ENCODE measurements at places on chromosomes 3 and 15. TPM values are rescaled to one million over a fixed set of nuclear protein-coding genes. Genes with fewer than 3 reads are reported as not detected.

The DPPA2 gene
- total RNA-seq, result 1.6 TPM

DNA sequence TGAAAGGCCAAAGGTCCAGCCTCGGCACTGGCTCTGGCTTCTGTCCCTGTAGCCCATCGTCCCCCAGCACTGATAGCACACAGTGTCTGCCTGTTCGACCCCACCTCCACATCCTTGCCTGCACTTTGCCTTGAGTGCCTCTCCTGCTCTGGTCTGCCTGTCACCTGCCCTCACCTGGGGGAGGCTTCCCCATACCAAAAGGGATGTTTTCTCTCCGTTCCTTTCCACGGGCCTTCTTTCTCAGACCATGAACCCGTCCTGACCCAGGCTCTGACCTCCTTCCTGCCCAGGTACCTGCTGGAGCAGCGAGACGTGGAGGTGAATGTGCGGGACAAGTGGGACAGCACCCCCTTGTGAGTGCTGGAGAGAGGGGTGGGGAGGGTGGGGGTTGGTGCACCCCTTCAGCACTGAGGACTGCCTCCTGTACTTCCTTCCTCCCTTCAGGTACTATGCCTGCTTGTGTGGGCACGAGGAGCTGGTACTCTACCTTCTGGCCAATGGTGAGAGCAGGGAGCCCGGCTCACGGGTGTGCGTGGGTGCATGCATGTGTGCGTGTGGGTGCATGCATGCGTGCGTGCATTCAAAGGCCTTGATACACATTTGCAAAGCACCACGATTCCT is 1.5 kb downstream of the ABTB1 start:
- no peak for DNase-seq

The CLCN2 gene
- total RNA-seq, result 32.4 TPM

DNA sequence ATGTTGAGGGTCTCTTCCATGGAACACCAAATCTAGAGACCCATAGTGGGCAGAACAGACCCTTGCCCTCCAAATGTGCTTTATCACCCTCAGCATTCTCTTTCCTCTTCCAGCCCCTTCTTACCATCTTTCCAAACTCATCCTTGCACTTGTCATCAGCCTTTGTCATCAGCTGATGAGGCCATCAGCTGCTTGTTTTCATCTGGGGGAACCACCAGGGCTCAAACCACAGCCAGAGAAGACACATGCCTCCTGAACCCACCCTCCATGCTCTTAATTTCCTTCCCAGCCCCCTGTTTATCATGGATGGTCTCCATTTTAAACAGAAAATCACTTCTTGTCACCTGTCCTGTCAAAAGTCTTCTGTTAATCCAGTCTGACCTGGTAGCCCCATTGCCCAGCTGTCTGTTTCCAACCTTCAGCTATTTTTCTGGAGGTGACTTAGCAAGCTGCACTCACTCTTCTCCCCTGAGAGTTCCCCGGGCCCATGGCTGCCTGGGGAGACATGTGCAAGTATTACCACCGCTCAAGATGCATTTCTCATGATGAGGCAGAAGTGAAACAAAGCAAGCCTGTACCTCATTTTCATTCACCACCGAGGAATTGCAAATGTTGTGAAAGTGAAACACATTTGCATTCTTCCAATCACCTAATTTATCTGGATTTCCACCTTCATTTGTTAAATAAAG is 14.7 kb upstream of the SYNM start:
- no peak for DNase-seq

DNA sequence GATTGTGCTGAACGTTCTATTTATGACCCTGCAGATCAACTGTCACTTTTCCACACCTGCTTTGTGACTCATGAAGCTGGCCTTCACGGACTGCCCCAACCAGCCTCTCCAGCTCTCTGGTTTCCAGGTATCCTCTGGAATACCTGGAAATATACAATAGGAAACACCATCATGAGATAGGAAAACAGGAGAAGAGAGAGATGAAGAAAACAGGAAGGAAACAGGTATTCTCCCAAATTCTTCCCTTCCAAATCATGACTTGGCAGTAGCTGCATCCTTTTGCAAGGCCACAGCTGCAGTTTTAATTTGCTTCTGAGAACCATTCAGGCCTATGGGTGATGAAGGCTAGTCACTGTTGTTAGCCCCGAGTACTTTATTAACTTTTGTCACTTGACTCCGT is 909.1 kb downstream of the EPHA3 start:
- DNase-seq, result no peak

- peak; percentile 47 for DNase-seq
Observed at GRCh38 chr3:45774581-45775521, 21.5 kb downstream of the SLC6A20 start.

The ANKRD34C gene
- not detected for total RNA-seq

The LSAMP gene
- total RNA-seq, result 6.7 TPM

- no peak for DNase-seq
Observed at GRCh38 chr3:177831361-177831760, 634.1 kb upstream of the TBL1XR1 start.

The NAALADL2 gene
- total RNA-seq, result 1.8 TPM

The SH2D7 gene
- total RNA-seq, result not detected

The CYP8B1 gene
- not detected for total RNA-seq

DNA sequence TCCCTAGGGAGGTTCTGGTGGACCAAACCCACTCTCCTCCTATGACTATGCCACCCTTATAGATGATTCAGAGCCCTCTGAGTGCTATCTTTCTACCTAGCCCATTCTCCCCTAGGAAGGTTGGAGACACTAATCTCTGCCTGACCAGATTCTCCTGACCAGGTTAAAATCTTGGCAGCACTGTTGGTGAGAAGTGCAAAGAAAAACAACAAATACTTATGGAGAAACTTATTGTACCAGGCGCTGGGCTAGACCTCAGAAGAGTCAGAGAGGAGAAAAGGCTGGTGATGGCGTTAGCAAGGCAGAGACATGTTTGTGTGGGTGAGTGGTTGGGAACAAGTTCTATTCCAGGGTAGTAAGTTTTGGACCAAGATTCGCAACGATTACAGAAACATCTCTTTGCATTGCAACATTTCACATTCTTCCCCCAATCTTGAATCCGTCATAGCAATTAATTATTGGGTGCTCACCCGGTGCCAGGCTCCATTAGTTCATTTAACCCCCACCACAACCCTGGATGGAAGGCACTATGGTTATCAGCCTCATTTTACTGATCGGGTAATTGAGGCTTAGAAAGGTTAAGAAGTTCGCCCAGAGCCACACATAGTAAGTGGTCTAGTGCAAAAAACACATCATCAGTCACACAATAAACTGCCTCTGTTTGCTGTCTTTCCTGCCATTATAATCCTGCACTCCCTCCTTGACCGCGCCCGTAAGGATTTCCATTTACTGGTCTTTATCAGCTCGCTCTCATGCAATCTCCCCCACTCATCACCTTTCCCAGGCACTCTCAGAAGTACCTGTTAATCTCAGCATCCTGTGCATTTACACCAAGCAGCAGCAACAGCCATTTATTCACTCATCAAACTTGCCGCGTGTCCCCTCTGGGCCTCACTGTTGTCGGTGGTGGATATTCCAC is 655 bp upstream of the TSPAN3 start:
- DNase-seq, result peak; percentile 51

GRCh38 chr15:77018796-77019505 is 24.0 kb downstream of the PSTPIP1 start:
- peak; percentile 38 for DNase-seq

DNA sequence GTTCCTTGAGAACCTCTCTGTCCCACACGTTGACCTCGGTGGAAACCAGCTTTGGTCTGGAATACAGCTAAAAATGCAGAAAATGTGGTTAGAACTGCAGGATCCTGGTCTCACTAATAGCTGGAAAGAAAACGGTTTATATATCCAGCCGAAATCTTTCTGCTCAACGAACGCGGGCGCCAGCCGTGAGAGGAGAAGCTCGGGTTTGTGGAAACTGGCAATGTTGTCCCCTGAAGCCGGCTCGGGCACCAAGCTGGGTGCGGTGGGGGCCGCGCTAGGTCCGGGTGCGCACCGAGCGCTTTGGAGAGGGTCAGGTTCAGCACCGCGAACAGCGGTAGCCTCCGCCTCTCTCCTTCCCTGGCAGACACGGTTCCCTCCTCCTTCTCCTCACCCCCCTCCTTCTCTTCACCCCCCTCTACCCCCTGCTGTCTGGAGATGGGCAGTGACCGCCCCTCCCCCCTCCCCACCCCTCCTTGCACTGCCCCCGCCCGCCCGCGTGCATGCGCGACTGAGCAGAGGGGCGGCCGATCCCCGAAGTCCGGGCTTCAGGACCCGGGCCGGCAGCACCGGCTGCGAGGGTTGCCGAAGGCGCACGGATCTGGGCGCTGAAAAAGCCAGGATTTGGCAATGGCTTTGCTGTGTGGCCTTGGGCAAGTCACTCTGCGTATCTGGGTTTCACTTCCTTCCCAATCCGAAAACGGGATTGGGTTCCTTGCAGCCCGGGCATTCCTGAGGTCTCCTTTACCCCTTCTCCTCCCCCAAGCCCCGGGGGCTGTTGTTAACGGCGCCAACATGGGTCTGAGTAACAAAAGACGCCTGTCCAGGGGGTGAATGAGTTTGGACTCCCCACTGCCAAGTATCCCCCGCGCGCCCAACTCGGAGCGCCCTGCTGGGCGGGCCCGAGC is at the start of gene SKOR1:
SKOR1 (plus strand) TSS at position 534 of the 905 bp plus-strand sequence; CDS start at position 628, 94 bp downstream.
- peak; percentile 89 for DNase-seq

The CPNE4 gene
- 2.0 TPM for total RNA-seq

- no peak for DNase-seq
Observed at GRCh38 chr3:144424606-144425005, 453.0 kb downstream of the DIPK2A start.

DNA sequence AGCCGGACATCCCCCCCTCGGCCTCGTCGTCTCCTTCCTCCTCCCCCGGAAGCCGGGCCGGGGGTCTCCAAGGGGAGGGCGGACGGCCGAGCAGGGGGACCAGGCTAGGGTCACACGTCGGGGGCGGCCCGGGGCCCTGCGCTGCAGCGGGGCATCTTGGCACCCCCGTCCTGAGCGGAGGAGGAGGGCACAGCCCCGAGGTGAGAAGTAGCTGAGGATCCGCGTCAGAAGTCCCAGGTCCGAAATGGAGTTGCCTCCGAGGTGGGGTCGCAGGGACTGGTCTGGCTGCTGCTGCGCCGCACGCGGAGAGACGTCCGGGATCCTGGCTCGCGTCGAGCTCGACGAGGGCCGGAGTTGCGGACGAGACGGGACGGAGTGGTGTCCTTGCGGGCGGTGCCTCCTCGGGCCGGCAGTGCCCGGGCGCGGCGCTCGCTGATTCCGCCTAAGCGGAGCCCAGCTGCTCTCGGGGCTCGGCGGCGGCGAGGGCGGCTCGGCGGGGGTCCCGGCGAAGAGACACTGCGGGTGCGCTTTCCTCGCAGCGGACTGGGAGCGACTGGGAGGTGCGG is at the start of gene ADCY5:
ADCY5 (minus strand) TSS at position 555 of the 566 bp plus-strand sequence; CDS start at position 10, 545 bp downstream.
- peak; percentile 86 for DNase-seq

The FAM107A gene
- total RNA-seq, result not detected

The HTD2 gene
- 16.6 TPM for total RNA-seq

DNA sequence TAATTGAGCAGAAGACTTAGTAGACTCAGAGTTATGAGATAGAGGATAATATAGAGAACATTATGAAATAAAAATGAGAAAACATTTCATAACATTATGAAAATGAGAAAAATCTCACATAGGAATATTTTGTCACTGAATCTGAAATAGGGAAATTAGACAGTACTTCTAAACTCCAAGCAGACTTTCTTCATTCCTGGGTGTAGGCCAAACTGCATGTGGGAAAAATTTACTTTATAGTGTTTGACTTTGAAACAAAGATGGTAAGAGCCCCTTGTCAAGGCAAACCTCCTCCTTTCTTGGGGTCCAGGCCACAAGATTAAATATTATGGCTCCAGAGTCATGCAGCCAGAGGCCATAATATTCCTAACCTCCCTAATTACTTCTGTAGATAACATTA is 6.7 kb upstream of the OR5H14 start:
- DNase-seq, result no peak

DNA sequence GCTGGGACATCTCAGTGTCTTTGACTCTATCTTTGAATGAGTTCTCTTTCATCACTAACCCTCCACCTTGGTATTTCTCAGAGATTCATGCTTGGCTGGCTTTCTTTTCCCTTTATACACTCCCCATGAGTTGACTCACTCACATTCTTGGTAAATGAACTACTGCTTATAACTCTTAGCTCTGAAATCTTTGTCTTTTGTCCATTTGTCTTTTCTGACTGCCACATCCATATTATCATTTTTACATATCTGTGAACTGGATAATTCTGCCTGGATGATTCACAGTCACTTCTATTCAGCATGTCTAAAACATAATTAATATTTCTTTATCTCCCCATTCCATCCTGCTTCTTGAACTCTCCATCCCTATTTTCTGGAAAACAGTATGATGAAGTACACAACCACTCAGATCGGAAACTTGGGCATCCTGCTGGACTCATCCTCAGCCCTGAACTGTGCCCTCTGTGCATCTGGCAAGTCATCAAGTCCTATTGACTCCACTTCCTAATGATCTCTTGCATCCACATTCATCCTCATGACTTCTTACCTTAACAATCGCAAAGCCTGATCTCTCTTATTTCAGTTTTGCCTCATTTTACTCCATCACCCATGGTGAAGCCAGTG is 66.9 kb downstream of the KCNAB1 start:
- DNase-seq, result no peak

The PDZRN3 gene
- 7.9 TPM for total RNA-seq

DNA sequence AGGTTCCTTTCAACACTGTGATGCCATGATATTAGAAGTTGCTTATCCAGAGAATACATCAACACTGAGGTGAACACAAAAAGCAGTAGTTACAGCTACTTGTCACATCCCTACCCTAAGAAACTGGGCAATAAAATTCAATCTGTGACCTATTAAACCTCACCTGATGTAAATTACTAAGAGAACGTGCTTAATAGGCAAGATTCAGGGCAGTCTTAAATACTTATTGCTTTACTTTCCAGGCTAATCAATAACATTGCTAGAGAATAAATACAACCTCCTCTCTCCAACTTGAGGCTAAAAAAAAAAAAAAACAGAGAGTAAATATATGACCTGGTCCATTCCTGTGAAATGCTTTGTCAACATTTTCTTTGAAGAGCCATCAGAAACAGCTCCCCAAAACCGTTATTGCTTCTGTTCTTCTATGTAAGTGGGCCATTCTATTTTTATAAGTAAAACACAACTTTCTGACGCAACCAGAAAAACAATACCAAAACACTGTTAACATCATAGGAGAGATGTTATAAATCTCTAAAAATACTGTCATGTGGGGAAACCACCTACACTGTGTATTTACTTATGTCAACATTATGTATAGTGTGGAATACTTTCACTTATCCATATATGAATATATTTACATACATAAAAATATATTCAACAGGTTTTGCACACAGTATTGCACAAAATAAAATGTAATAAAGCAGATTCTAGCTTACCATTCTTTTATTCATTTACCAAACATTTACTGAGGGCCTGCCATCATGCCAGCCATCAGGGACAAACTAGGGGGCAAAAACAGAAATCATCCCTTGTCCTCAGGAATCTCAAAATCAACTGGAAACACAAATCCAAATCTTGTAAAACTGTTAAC is 2.7 kb downstream of the NKIRAS1 start:
- no peak for DNase-seq

DNA sequence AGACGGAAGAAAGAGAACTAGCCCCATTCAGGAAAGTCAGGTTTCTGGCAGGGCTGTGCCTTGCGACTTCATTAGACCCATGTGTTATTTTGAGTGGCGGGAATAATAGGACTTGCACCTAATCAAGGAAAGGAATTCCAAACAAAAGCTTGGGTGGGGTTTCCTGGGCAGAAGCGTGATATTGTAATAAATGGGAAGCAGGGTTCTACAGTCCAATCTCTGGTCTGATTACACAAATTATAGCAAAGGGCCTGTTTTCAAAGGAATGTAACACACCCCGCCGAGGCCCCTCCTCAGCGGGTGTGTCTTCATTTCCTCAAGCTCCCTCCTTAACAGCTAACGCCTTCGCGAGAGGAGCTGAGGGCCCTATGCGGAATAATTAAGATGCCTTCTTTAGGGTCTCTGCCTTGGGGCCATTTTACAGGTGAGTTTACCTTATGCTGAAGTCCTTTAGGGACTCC is 396.0 kb upstream of the C2CD4B start:
- peak; percentile 67 for DNase-seq

The TSPAN3 gene
- total RNA-seq, result 189 TPM
